Foreskin melanocyte (primary cell): ENCODE measurements at places on chromosomes 12 and 14.

DNA sequence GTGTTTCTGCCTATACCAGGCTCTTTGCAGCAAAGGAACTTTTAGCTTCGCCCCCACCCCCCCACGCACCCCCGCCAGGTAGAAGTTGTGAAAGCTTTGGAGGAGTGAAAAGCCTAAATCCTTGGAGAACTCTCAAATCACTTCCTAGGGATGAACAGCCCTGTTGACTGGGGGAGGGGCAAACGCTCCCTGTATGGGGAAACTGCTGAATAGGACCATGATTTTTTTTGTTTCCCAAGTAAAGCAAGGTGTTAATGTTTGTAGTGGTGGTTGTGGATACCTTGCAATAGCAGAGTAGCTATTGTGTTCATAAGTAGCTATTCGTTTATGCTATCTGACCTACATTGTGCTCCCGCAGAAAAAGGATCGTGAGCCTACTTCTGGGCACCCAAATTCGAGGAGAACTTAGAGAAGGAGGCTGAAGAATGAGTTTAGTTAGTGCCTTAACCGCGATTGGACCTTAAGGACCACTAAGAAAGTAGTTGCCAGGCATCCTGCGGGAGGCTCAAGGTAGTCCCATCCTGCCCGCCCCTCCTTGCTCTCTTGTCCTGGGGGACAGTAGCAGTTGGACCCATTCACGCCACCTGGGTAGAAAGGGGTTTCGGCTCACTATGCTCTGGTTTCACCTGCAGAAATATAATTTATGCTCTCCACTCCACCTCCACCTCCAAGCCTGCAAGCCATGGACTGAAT, 901 bp upstream of the NFKBIA start:
- no peak for DNase-seq

- DNase-seq, result peak; percentile 16
These were observed 149.0 kb downstream of the PRKCH start for GRCh38 chr14:61470261-61470960.

DNA sequence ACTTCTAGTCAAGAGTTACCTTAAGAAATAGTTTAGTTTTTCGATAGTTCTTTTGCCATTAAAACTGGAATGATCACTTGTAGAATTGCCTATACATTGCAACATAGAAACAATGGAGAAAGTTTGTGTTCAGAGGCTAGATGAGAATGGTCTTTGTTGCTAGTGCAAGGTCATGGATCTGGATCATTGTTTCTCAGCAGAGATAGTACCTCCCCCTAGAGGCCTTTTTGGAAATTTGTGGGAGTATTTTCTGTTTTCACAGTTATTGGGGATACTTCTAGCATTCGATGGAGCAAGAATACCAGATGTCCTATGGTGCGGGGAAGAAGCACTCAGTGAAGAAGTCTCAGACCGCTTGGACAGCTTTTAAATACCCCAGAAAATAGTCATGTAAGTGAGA, 138.8 kb upstream of the HMGA2 start:
- peak; percentile 39 for DNase-seq

GRCh38 chr12:43038991-43039390, 449.4 kb upstream of the PRICKLE1 start:
- DNase-seq, result peak; percentile 9

GRCh38 chr12:55061024-55061423, 41.2 kb downstream of the NEUROD4 start:
- no peak for DNase-seq

- DNase-seq, result no peak
These were observed 126.7 kb upstream of the PTPRQ start for GRCh38 chr12:80317307-80317706.

- DNase-seq, result no peak
These were observed 4.4 kb downstream of the AVIL start for GRCh38 chr12:57813971-57814772.

DNA sequence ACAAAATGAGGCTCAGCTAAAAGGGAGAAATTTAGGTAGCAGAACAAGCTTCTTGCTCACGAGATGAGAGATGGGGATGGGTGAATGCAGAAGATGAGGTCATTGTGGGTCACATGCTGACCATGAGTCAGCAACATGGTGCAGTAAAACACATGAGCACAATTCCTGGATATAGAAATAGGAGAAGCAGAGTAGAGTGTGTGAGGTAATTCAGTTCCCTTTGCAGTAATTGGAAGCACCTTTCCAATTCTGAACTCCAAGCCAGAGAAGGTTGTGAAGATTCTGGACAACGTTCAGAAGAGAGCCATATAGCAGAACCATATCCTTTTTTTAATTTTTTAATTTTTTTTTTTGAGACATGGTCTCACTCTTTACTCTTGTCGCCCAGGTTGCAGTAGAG, 62.0 kb upstream of the LMNTD1 start:
- peak; percentile 70 for DNase-seq

DNA sequence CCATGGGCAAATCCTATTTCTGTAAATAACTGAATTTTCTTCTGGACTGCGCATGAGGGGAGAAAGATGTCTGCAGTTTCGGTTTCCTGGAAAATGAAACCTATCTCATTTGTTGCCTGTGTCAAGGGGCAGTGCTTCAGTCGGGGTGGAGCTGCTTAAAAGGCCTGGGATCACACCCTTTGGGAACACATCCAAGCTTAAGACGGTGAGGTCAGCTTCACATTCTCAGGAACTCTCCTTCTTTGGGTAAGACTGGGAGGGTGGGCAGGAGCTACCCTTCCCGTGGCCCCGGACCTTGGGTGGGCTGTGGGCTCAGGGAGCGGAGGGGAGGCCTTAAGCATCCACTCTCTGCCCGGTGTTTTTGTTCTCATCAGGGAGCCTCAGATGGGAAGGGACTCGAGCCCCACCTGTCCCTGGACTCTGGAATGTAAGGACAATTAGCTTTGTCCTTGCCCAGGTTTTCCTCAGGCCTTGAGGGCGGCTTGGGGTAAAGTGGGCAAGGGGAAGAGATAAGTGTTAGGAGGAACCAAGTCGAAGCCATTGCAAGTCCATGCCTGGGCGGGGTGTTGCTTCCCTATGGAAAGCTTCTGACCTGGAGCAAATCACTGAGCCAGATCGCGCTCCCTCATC, at the start of gene IFI27:
Gene IFI27 (plus strand): TSS at position 185 of the 630 bp plus-strand sequence.
- no peak for DNase-seq

GRCh38 chr12:88017964-88018363, 11.2 kb downstream of the C12orf50 start:
- DNase-seq, result no peak

- peak; percentile 74 for DNase-seq
These were observed 6.0 kb downstream of the GAPDH start for GRCh38 chr12:6540181-6540877.

DNA sequence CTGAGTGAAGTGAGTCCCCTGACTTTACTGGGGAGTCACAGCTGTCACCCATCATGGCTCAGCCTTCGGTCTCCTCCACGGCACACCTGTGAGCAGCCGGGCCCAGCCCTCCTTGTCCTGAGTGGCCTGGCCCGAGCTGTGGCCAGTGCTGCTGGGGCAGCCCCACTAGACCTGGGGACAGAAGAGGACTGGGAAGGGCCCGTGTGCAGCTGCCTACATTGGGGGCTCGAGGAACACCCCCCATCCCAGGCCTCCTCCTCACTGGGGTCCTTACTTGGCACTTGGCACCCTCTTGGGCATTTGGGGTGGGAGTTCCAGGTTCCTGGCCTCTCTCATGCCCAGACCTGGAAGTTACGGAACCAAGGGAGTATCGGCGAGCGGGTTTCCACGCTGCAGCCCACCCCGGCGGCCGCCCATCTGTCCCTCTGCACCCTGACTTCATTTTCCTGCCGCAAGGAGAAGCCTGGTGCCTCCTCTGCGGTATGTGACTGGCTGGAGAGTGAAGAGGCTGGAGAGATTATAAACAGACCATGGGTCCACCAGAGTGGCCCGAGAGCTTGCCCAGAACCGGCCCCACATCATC, 179.7 kb downstream of the KIF26A start:
- DNase-seq, result no peak

- DNase-seq, result no peak
These were observed 77.1 kb downstream of the KCNMB4 start for GRCh38 chr12:70443062-70443673.

DNA sequence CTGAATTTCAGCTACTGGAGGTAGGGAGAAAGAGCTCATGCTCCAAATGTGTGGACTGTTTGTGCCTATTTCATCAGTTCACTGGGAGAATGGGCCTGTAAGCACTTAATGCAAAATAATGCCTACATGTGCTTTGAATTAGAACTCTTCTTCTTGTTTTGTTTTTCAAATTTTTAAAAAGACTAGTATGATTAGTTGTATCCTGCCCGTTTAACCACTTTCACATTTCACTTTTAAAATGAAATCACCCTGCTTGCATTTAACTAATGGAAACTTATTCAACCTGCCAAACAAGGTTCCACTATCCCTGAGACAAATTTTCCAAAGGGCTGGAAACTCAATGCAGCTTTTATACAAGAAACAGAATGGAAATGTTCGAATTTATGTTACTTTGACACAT, 79.7 kb downstream of the SAMD4A start:
- DNase-seq, result no peak

GRCh38 chr12:11085419-11085818, 6.7 kb downstream of the TAS2R43 start:
- no peak for DNase-seq

- DNase-seq, result no peak
These were observed 16.6 kb upstream of the SUSD6 start for GRCh38 chr14:69594846-69595245.

DNA sequence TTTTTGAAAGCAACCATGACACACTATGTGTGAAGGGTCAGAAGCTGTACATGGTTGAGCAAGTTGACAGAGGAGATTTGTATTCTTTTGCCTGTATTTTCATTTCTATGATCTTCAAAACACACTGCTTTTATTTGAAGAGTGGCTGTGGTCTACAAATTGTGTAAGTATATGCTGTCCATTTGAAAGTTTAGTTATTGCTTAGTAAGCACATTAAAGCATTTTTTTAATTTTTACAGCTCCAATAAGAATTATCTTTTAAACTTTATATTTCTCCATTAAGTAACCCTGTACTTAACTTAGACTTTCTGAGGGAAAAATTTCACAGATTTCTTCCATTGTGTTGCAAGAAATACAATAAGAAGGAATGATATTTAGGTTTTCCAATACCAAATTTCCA, 915.2 kb downstream of the SLC6A15 start:
- DNase-seq, result no peak

GRCh38 chr14:31530136-31530535, 31.1 kb upstream of the NUBPL start:
- no peak for DNase-seq

GRCh38 chr12:113469949-113470743, 1.5 kb downstream of the LHX5 start:
- no peak for DNase-seq

DNA sequence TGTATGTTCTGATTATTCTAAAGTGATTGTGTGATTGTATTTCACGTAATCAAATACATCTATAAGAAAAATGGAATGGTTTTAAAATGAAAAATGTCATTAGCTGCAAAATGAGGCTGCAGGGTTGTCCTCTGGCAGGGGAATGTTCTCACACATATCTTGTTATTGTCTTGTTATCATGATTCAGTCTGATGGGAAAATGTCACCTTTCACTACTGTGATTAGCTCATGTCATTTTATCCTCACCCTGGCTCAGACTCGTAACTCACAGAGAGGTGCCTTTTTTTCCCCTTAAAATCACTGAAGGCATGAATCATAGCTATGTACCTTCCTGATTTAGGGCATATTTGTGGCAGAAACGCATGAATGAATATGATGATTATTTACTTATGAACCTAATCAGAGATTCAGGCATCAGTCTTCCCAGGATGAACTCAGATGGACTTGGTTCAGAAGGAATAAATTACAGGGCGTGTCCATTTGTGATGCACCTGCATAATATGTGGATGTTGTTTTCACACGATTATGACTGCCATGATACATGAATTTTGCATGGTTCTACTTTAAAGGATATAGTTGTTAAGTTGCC, 1339.2 kb downstream of the AACS start:
- DNase-seq, result no peak

DNA sequence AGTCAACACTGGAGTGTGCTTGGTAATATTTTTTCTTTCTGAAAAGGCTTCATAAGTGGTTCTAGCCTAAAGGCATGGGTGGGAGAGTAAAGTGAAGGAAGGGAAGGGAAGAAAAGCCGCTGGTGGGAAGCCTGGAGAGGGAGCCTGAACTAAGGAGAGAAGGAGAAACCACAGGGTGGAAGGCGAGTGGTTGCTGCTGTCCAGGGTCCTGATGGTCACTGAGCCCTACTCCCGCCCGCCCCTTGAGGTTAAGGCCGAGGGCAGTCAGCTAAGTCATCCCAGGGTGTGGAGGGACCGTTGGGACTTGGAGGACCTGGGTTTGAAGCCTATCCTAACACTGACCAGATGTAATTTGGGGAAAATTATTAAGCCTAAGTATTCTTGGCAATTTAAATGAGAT, 189.1 kb downstream of the PIWIL1 start:
- no peak for DNase-seq

DNA sequence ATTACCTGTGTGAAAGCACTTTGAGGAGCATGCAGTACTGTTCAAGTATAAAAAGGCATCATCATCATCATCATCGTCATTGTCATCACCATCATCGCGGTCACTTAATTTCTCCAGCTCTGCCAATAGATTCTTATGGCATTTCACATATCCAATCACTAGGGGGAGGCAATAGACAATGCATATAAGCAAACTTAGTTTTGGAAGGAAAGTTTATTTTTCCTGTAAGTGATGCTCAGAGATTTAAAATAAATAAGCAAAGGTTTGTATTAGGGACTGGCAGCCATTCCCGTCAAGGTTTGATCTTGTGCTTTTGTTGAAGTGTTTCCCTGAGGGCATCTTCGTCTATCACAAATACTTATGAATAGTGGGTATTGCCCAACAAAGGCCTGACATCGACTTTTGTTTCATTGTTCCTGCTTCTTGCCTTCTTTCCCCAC, 127.4 kb downstream of the KTN1 start:
- peak; percentile 34 for DNase-seq

DNA sequence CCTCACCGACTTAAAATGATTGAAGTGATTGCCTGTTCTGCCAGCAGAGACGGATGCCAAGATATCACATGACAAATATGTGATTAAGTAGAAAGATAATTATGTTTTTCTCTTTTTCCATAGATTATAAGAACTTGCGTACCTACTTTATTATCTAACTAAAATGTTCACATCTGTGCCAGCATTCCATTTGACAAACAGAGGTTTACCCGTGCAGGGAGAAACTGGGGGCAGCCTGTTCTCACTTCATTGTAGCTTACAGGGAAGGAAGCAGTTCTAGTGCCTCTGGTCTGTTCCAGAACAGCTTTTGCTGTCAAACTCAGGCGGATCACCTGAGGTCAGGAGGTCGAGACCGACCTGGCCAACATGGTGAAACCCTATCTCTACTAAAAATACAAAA, 29.6 kb downstream of the CCDC62 start:
- DNase-seq, result peak; percentile 35

- no peak for DNase-seq
These were observed 152.3 kb downstream of the ZNF664 start for GRCh38 chr12:124125203-124125871.

GRCh38 chr14:44135972-44136371, 371.1 kb downstream of the FSCB start:
- no peak for DNase-seq
